ENCODE measurements at places on chromosomes 12 and 14. TPM values are rescaled to one million over a fixed set of nuclear protein-coding genes. Genes with fewer than 3 reads are reported as not detected.

TSHR gene
- not detected for total RNA-seq

POC1B gene
- total RNA-seq = 11.5 TPM

MGAT4C gene
- under 0.01 TPM for total RNA-seq

DLK1 gene
- not detected for total RNA-seq

KRT81 gene
- 0.96 TPM for total RNA-seq

POU6F1 gene
- 2.5 TPM for total RNA-seq

SMAGP gene
- total RNA-seq = 10.0 TPM

TAS2R8 gene
- total RNA-seq = not detected

TCL1B gene
- total RNA-seq = not detected

TAS2R19 gene
- 7.3 TPM for total RNA-seq

GRIP1 gene
- 0.96 TPM for total RNA-seq

MYRFL gene
- total RNA-seq = under 0.01 TPM

PRR4 gene
- 0.28 TPM for total RNA-seq

SOX5 gene
- 4.8 TPM for total RNA-seq

FZD10 gene
- not detected for total RNA-seq

SLCO1B1 gene
- total RNA-seq = not detected

MGAT2 gene
- total RNA-seq = 122 TPM

OR6C65 gene
- not detected for total RNA-seq

TAS2R46 gene
- 2.8 TPM for total RNA-seq

FAM181A gene
- not detected for total RNA-seq

AKAP3 gene
- total RNA-seq = 1.4 TPM

A2ML1 gene
- total RNA-seq = not detected

CCDC177 gene
- total RNA-seq = under 0.01 TPM

NEUROD4 gene
- total RNA-seq = not detected

ENDOU gene
- total RNA-seq = not detected

AICDA gene
- not detected for total RNA-seq

CISTR gene
- not detected for total RNA-seq

SLC22A17 gene
- 40.9 TPM for total RNA-seq

ACSS3 gene
- total RNA-seq = 6.3 TPM

SMCO2 gene
- not detected for total RNA-seq

EAPP gene
- 52.7 TPM for total RNA-seq

KLRC4 gene
- total RNA-seq = not detected

ACRBP gene
- total RNA-seq = under 0.01 TPM

TSPAN11 gene
- total RNA-seq = under 0.01 TPM
